ENCODE measurements at places on chromosomes 5 and 9.

DNA sequence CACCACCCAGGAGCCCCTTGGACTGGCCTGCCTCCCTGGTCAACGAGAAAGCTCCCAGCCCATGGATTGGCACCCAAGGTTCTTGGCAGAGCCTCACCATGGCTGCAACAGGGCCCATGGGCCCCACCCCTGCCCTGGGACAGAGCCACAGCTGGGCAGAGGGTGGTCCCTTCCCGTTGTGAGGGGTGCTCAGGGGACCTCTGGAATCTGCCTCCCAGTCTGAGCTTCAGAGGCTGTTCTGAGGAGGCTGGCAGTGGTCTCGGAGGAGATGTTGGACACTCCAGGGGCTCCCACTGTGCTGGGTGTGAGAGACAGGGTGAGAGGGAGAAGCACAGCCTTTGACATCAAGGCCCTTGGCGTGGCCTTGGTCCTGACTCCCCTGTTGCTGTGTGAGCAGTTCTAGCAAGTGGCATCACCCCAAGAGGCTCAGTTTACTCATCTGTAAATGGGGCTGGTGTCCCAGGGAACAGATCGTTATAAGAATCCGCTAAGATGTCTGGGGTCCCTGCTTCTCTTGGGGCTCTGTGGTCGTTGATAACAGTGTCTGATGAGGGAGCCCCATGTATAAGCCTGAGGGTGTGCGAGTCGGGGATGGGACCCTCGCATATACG is 33.0 kb downstream of the LHX3 start:
- DNase-seq = no peak

DNA sequence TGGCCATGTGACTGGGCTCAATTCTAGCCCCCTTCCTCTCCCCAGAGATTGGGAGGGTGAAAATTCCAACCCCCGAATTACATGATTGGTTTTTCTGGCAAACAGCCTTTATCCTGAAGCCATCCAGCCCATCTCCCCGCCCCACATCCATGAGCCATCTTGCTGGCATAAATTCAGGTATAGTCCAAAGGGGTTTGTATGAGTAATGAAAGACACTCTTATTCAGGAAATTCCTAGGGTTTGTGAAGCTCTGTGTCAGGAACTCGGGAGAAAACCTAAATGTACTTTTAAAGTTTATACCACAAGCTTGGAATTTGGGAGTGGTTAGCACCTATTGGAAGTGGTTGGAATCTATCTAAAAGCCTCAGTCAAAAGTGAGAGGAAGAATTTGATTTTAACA is 80.6 kb upstream of the SIMC1 start:
- no peak for DNase-seq

- DNase-seq = no peak
These were observed 81.8 kb downstream of the ARSB start for GRCh38 chr5:78903353-78903752.

GRCh38 chr9:122457787-122458186 is 19.9 kb downstream of the OR1J1 start:
- no peak for DNase-seq

GRCh38 chr5:150313501-150313900 is 10.8 kb upstream of the ARSI start:
- no peak for DNase-seq

- DNase-seq = no peak
These were observed 54.2 kb downstream of the ZSWIM6 start for GRCh38 chr5:61386045-61386800.

- DNase-seq = no peak
These were observed 290.8 kb downstream of the GLIS3 start for GRCh38 chr9:4009006-4009511.

DNA sequence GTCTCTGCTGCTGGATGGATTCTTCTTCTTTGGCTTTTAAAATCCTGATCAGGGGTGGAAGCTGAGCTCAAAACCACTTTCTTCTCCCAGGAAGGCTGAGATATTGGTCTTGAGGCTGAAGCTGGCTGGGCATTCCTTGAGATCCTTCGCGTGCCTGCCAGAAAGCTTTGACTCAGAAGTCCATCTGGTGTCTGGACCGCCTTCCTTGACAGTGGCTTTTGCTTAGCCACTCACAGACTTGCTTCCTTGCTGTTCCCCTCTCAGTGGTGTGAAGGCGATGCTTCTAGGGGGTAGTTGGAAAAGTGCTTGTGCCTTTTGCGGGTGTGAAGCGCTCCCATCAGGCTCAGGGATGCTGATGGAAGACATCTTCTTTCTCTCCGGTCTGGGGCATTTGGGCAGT is 45.9 kb downstream of the RGS3 start:
- no peak for DNase-seq

GRCh38 chr5:9877488-9877887 is 247.3 kb upstream of the TAS2R1 start:
- DNase-seq = no peak

DNA sequence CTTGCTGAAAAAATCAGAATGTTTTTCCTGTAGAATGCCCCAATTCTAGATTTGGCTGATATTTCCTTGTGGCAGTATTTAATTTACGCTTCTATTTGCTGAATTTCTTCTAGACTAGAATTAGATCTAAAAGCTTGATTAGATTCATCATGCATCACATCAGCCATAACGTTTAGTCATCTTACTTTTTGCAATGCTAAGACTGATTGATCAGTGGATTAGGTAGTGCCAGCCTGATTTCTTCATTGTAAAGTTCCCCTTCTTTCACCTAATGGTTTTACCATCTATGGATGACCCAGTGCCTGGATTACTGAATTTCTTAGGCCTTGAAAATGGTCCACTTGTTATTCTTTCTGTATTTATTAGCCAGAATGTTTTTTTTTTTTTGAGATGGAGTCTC is 83.9 kb downstream of the PBX3 start:
- DNase-seq = no peak

GRCh38 chr5:180908998-180909731 is 10.2 kb downstream of the BTNL8 start:
- no peak for DNase-seq
